ENCODE measurements at places on chromosomes 12 and 14. TPM values are rescaled to one million over a fixed set of nuclear protein-coding genes. Genes with fewer than 3 reads are reported as not detected.
A peak's percentile ranks its signal among the peaks of the same experiment; 100 is the strongest.

GRCh38 chr12:49264466-49264872, 413 bp upstream of the TUBA1C start:
- no peak for DNase-seq

DNA sequence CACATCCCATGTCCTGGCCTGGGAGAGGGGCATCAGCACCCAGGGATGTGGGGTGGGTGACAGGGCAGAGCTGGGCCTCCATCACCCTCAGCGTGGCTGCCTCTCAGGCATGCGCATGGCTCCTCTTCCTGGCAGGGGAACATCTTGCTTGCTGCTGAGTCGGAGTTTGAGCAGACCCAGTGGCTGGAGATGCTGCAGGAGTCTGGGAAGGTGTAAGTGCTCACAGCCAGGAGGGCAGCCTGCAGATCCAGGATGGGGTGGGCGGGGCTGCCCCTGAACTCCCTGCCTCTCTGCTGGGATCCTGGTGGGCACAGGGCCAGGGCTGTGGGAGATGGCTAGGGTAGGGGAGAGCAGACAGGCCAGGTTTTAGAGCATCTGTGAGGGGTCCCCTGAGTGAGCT, 16.2 kb downstream of the PLEKHD1 start:
- no peak for DNase-seq

DNA sequence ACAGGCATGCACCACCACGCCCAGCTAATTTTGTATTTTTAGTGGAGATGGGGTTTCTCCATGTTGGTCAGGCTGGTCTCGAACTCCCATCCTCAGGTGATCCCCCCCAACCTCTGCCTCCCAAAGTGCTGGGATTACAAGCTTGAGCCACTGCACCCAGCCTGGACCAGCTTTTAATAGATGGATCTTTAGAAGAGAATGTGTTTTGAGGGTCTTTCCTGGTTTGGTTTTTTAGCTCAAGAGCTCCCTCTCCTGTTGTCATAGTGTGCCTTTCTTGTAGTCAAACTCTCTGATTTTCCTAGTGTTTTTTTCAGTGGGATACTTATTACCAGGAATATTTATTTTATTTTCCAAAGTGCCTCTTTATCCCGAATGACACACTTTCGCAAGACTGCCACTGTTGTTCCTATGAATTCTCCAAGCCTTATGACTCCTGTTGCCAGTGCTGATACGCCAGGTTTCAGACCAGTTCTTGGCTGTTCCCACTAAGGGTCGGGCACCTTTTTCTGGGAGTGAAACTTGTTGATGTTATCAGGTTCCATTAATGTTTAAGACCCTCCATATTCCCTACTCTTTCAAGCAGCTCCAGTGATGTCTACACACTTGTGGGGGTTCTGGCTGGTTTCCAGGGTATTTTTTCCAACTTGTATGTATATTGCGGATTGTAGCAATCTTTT, 31.5 kb upstream of the LIMA1 start:
- peak; percentile 62 for DNase-seq

- no peak for DNase-seq
Observed at GRCh38 chr14:99964979-99965378, 100.2 kb upstream of the EVL start.

- DNase-seq, result no peak
Observed at GRCh38 chr12:40170593-40170992, 54.2 kb upstream of the LRRK2 start.

DNA sequence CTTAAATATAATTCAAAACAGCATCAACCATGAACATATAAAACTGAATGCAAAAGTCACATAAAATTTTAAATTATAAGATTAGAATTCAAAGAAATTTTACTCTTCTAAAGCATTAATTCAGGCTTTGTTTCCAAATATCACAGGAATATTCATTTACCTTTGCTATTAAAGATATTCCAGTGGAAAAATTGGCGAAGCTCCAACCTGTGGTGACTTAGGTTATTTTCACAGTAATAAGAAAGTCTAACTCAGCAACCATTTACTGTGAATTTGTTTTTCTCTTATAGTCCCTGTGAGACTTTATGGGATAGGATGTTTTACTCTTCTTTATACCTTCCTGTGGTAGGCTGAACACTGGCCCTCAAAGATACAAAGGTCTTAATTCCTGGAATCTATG, 3.2 kb downstream of the WDR89 start:
- DNase-seq, result no peak

DNA sequence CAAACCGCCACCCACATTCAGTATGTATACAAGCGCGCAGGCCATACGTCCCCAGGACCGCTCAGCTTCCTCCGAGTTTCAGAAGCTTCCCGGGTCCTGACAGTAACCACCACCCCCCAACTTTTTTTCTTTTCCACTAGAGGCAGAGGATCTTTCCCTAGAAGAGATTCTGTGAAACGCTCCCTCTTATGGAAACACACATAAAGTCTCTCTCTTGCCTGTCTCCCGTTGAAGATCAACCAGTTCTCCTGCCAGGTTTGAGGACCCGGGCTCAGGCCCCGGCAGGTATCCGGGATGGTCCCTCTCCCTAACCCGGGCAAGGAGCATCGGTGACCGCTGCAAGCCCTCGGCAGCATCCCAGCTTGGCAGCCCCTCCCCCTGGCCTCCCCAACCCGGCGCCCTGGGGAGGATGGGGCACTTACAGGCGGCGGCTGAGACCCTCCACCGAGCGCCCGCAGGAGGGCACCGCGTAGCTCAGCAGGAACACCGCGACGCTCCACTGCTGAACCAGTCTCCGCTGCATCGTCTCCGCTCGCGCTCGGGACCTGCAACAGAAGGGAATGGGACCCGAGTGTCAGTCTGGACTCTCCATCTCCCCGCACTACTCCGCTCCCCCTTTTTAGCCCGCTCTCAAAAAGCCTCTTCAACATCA, 3.4 kb downstream of the PTHLH start:
- peak; percentile 36 for DNase-seq

- DNase-seq, result peak; percentile 98
Observed at GRCh38 chr12:4030929-4031702, 157.9 kb upstream of the PARP11 start.

GRCh38 chr14:75313294-75313693, 34.7 kb downstream of the FOS start:
- no peak for DNase-seq

DNA sequence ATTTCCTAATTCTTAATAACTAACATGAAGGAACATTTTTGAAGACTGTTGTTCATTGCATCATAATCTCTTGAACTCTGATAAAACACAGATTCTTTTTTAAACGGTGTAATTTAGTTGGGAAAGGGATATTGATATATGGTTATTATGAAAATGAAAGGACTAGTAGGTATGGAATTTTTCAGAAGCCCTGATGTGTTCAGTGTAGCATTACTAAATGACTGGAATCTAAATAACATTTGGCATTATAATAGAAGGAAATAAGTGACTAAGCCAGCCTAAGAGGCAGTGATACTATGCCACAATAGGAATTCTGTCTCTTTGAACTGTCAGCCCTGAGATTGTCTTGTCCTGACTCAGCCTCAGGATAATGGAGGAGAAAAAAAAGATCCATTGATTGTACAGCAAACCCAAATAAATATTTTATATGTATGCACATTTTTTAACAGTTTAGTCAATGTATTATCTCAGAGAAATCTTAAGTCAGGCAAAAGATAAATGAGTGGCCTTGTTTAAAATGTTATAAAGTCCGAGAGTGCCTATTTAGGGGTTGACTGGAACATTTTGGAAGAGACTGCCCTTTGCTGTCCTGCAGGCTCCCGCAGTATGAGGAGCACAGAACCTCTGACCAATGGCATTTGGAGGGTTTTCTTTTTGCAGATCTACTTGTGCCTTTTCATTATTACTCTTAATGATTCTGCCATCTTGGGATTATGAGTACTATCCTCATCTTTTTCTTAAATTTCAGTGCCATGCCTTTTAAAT, 271.2 kb downstream of the EGLN3 start:
- peak; percentile 90 for DNase-seq

SLC39A9 gene
- 72.6 TPM for total RNA-seq

Data from HFFc6 (cell line).